Cardiac muscle cell (in vitro differentiated cells and primary cell): ENCODE measurements at places on chromosomes 7 and 10.

DNA sequence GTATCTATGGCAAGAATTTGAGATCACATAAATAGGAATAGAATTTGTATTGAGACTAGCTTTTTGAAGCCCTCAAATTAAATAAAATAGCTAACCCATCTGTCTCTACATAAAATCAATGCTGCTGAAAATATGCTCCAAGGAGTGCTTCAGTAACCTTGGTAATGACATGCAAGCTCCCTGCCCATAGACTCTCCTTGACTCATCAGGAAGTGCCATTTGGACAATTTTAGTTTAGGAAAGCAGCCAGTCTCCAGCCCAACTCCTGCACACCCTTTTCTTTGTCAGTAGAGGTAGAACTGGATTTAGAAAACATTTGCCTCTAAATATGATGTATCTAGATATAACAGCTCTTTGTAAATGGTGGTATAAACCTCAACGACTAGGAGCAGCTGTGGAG lies 69.9 kb upstream of the PTPRZ1 start:
- DNase-seq: no peak

GRCh38 chr10:1166828-1167275 lies 110.7 kb downstream of the WDR37 start:
- no peak for DNase-seq

DNA sequence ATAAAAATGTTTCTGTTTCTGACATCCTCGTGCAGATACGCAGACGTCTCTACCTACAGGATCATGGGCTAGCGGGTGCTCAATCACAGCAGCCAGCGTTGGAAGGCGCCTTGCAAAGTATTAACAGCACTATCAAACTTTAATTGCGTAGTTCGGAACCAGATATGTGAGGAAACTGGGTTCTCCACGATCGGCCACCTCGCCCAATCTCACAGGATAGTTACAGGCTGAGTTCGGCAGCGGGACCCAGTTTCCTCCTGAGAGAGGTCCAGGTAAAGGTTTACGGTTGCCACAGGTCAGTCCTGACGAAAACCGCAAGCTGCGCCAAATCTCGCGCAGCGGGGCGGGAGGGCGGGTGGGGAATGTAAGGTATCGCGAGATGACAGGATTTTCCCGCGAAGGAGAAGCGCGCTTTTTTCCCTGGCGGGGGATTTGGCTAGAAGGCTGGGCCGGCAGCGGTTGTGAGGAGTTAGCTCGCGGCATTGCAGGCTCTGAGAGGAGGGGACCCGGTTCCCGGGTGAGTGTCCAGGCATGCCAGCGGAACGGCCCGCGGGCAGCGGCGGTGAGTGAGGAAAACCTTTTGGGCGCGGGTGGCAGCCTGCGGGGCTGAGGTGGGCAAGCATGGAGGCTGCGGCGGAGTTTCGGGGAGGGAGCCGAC lies at the start of gene HELLS:
HELLS (plus strand) TSS at position 398 of the 658 bp plus-strand sequence; CDS start at position 532, 134 bp downstream.
- DNase-seq: peak; percentile 93

DNA sequence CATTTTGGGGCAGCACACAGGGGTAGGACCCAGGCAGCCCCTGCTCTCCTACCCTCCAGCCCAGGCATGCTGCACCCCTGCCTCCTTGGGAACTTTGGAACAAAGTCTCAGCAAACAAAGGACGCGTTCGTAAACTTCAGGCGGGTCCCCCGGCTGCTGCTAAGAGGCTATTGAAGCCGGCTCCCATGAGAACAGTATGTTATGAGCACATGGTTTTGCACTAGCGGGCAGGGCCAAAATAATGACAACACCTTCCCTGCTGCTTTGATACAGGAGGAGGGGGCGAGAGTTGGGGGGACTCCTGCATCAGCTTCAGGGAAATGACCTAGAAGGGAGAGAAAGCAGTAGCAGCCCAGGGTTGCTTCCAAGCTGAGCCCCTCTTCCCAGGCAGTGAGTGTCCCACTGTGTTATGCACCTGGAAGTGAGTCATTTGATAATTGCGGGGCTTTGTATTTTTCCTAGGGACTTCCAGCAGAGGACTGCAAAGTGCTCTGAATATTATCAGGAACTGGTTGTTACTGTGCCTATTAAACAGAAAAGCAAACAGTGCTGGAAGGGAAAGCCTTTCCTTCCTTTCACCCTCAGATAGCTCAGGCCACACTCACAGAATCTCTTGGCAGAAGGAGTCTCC lies 6.9 kb downstream of the ITPRIP start:
- DNase-seq: no peak

DNA sequence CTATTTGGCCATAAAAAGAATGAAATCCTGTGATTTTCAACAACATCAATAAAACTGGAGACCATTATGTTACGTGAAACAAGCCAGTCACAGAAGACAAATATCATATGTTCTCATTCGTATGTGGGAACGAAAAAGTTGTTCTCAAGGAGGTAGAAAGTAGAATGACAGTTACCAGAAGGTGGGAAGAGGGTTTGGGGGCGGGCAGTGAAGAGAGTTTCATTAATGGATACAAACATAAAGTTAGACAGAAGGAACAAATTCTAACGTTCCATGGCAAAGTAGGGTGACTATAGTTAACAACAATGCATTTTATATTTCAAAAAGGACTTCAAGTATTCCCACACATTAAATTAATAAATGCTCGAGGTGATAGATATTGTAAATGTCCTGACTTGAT lies 97.4 kb downstream of the ZPBP start:
- DNase-seq: no peak

GRCh38 chr10:71789871-71790270 lies 16.6 kb upstream of the VSIR start:
- no peak for DNase-seq

GRCh38 chr10:6108631-6109443 lies 20.0 kb downstream of the RBM17 start:
- DNase-seq: peak; percentile 64

GRCh38 chr7:137664846-137665245 lies 181.9 kb downstream of the DGKI start:
- no peak for DNase-seq

DNA sequence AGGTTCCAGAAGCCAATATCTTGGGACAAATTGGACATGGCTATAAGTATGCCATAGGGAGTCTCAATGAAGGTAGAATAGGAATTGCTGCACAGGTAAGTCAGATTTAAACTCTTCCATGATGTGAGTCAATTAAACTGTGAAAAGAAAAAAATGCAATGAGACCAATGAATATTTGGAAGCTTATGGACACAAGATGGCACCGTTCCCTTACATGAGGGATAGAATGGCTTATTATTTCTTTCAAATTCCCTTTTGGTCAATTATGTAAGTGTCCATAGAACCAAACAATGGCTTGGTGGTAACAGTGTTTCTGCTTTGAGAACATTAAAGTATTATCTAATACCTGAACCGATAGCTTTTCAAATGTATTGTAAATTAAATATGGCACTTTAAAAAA lies 35.6 kb downstream of the ACADSB start:
- no peak for DNase-seq

GRCh38 chr7:18590744-18591340 lies 95.3 kb downstream of the HDAC9 start:
- DNase-seq: peak; percentile 83

- no peak for DNase-seq
Measured at GRCh38 chr10:31345886-31346285, 26.9 kb downstream of the ZEB1 start.

DNA sequence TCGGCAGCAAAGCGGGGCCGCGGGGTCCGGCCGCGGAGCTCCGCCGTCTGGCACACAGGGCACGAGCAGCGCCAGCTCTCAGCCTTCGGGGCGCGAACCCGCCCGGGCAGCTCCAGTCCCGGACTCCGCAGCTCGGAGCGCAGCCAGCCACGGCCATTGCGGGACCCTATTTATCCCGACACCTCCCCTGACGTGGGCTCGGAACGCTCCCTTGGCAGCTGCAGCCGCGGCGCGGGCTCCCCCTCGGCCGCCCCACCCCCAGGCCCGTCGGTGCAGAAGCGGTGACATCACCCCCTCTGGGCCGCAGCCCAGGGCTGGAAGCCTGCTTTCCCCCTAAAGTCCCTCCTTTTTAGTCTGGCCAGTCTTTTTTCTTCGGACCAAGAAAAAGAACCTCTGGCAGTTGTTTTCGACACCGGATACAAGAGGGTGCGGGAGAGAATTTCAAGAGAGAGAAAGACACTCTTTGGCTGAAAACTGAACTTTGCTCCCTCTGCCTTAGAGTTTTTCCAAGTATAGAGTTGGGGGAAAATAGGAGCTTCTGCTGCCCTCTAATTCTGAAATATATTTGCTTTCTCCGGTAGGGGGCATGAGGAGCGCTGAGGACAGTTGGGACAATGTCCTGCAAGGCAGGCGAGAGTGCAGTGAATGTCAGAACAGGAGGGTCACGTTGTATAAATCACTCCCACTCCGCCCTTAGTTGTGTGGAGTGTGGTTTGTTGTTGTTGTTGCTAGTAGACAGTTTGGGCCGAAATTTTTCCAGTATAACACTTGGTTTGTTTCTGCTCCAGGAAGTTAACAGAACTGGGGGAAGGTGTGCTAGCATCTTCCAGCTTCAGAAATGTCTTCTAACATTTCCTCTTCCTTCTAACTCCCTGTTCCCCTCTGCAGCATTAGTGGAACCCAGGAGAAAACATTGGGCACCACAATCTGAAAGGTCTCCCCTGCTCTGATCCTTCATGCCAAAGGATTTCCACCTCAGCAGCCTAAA lies at the start of gene SFRP4:
SFRP4 (minus strand) TSS at position 145 of the 988 bp plus-strand sequence. CDS start 280 bp downstream, outside the sequence.
- DNase-seq: peak; percentile 81

DNA sequence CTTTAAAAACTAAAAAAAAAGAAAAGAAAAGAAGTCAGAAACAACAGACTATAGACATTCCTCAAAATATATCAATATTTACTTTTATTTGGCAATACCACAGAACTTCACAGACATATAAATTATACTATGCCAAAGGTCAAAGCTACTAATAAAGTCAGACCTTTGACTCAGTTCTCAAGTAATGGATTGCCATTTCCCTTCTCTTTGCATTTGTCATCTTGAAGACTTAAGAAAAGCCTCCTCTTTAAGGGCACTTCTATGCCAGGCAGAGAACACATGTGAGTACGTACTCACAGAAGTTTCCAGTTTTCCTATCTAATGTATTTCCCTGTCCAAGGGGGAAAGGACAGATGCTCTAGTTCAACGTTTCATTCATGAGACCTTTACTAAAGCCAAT lies 37.6 kb downstream of the TNPO3 start:
- no peak for DNase-seq

DNA sequence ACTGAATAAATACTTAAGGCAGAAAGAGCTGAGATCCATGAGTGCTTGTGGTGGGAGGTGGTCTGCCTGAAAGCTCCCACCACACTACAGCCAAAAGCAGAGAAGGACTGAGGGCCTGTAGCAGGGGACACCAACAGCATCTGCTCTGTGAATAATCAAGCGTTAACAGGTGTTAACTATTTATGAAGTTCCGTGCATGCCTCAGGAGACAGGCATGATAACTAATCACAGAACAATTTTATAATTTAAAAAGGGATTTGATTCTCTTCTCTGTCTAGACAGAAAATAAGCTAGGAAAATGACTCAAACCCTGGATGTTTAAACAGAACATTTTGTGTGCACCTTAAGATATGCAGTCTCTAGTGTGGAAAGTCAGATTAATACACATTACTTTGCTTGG lies 61.5 kb upstream of the GHITM start:
- no peak for DNase-seq

GRCh38 chr7:37769726-37770125 lies 78.7 kb upstream of the NME8 start:
- no peak for DNase-seq

DNA sequence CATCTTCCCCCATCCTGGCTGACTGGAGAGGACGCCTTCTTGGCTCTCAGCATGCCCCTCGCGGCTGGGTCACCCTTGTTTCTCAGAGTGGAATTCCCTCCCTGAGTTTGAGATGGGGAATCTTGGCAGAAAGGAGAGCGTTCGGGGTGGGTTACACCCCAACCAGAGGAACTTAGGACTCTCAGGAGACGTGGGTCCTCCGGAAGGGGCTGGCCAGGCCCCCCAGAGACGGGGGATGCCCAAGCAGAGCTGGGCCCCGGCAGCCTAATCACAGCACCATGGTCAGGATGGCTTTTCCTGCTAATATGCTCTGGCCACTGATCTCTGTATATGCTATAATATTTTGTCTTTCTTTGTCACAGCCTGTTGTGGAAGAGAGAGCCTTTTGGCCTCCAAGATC lies 214.3 kb downstream of the WDR37 start:
- no peak for DNase-seq

- DNase-seq: peak; percentile 64
Measured at GRCh38 chr7:34823650-34824258, 165.7 kb downstream of the NPSR1 start.

- peak; percentile 11 for DNase-seq
Measured at GRCh38 chr7:114630201-114630990, 215.8 kb downstream of the FOXP2 start.

DNA sequence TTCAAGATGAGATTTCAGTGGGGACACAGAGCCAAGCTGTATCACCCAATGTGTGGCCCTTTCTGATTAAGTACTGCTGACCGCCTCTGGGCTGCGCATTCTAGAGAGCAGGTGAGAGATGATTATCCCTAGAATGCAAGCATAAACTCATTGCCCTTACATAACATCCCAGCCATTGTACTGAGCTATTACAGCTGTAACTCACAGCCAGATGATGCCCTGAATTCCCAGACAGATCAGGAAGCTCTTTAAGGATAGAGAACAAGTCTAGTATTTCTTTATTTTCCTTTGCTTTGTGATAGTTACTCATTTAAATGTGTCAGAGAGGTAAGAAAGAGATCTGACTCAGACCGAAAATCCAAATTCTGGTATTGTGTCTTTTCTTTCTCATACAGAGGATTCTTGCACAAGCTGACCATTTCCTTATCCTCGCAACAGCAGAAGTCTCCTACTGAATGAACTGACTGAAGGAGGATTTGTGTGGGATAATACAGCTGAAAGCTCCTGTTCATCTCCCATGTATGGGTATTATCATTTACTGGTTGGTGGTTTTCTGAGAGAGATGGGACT lies 58.4 kb downstream of the ZNF22 start:
- no peak for DNase-seq

- no peak for DNase-seq
Measured at GRCh38 chr10:70601746-70602145, 795 bp downstream of the PRF1 start.

- DNase-seq: no peak
Measured at GRCh38 chr10:51445588-51445987, 253.8 kb downstream of the CSTF2T start.

DNA sequence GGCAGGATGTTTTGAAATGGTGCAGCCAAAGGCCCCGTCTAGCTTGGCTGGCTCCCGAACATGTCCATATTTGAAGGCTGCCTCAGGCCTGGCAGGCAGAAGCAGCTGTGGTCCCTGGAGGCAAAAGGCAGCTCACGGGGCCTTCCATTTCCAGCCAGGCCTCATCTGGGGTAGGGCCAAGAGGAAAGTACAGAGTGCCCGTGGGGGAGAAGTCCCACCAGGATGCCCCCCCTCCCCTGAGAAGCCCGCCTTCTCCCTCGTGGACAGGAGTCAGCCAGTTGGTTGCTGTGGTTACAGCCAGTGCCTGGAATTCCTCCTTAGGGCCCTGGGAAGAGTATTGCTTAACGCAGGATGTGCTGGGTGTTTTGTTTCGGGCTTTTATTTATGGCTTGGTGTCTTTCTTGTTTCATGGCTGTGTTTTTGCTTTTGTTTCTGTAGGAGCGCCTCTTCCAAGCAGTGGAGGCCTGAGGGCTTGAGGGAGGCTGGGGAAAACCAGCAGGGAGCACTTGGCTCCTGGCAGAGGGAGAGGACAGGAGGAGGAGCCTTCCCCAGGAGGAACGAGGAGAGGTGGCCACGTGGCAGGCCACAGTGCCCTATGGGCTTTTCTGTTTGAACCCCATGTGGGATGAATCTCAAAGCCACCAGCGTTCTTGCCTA lies 45.4 kb downstream of the CHST3 start:
- DNase-seq: peak; percentile 29

GRCh38 chr7:94212160-94212559 lies 182.5 kb upstream of the COL1A2 start:
- DNase-seq: peak; percentile 27
